ENCODE measurements at places on chromosomes 4 and X.

- DNase-seq: peak; percentile 18
Measured at GRCh38 chr4:39037491-39037825, 5.2 kb upstream of the TMEM156 start.

DNA sequence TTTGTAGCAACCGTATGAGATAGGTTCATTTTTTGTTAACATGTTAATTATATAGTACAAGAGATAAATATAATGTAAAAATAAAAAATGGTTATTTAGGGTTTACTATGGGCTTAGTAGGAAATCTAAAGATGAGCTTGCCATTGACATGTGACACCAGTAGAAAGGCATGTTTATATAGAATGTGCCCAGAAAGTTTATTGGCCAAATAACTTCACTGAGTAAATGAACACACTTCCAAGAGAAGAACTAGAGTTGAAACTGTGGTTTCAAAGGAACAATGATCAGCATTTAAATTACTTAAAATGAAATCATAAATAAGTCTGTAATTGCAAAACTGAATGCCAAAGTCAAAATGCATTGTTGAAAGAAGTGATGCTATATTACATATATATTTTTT, 503.3 kb downstream of the STPG2 start:
- DNase-seq: no peak

- no peak for DNase-seq
Measured at GRCh38 chrX:70755850-70756249, 152.7 kb downstream of the TEX11 start.

DNA sequence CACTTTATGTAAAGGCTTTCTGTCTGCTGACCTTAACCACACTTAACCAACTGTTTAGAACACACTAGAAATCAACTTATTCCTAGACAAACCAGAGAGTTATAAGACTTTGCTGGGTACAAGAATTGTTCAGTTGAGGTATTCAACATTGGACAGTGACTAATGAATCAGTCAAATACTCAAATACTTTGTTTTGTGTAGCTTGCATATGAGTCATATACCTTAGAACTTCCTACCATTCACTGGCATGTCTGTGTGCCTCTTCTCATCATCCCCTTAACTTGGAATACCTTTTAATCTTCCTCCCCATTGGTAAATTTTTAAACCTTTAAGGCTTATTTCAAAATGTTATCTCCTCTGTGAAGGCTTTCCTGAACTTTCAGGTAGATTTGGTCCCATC, 708.8 kb upstream of the GRIA3 start:
- DNase-seq: peak; percentile 31

DNA sequence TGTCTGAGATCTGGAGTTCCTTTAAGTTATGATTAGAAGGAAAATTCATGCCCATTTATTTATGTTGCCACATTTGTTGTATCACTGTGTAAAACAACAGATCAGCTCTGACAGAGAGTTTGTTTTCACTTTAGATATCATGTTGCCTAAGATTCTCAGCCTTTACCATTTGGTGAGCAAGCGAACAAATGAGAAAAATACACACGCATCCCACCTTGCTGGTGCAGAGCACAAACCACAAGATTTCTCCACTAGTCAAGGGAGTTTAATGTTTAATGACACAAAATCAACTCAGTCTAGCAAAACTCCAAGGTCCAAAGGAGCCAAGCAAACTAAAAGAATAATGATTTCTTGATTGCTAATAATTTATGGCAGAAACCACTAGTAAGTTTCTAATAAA, 27.7 kb downstream of the FGF5 start:
- DNase-seq: no peak
